ENCODE measurements at places on chromosomes 7 and 10.
A peak's percentile ranks its signal among the peaks of the same experiment; 100 is the strongest.

DNA sequence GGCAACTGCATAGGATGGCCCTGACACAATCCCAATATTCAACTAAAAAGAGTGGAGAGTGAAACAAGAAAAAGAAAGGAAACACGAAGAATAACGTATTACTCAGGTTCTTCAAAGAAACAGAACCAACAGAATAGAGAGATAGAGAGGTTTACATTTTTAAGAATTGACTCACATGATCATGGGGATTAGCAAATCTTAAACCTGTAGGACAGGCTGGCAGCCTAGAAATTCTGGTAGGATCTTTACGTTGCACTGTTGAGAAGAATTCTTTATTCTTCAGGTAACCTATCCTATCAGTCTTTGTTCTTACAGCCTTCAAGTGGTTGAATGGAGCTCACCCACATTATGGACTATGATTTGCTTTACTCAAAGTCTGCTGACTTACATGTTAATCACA, 103.9 kb downstream of the AASS start:
- no peak overlapping the region for H3K4me3 ChIP-seq
- no peaks in the 10 kb centered on the region for H3K27me3 ChIP-seq
- peaks cover 27% of the 10 kb centered on the region for H3K36me3 ChIP-seq
- H3K27ac ChIP-seq: no peak overlapping the region
- peaks cover 9% of the 10 kb centered on the region for H3K4me1 ChIP-seq
- DNase-seq: no peak

DNA sequence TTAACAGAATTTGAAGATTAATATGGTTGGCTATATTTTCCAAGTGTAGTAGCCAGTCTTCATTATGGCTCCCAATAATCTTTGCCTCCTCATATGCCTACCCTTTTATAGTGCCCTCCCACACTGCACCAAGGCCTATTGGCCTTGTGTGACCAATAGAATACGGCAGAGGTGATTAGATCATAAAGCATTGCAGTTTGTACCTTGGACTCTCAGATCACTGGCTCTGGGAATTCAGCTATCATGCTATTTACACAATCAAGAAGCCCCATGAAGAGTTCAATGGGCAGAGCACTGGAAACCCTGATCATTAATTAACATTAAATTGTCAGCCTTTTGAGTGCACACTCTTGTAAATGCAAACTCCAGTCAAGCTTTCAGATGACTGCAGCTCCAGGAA, 154.5 kb upstream of the MAGI2 start:
- H3K4me3 ChIP-seq: no peak overlapping the region
- H3K27me3 ChIP-seq: no peaks in the 10 kb centered on the region
- no peak overlapping the region for H3K27ac ChIP-seq

DNA sequence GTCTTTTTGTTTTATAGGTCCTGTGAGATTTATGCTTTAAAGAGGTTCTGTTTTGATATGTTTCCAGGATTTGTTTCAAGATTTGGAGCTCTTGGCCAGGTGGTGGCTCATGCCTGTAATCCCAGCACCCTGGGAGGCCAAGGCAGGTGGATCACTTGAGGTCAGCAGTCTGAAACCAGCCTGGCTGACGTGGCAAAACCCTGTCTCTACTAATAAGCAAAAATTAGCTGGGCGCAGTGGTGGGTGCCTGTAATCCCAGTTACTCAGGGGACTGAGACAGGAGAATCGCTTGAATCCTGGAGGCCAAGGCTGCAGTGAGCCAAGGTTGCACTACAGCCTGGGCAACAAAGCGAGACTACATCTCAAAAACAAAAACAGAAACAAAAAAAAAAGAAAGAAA, 8.3 kb upstream of the HYAL4 start:
- H3K4me3 ChIP-seq: no peak overlapping the region
- DNase-seq: no peak
- no peaks in the 10 kb centered on the region for H3K27me3 ChIP-seq
- H3K4me1 ChIP-seq: no peaks in the 10 kb centered on the region

- H3K4me1 ChIP-seq: peaks cover 7% of the 10 kb centered on the region
- no peaks in the 10 kb centered on the region for H3K27me3 ChIP-seq
- H3K4me3 ChIP-seq: no peak overlapping the region
- H3K27ac ChIP-seq: no peak overlapping the region
Observed at GRCh38 chr10:63503395-63503794, 17.8 kb upstream of the REEP3 start.

DNA sequence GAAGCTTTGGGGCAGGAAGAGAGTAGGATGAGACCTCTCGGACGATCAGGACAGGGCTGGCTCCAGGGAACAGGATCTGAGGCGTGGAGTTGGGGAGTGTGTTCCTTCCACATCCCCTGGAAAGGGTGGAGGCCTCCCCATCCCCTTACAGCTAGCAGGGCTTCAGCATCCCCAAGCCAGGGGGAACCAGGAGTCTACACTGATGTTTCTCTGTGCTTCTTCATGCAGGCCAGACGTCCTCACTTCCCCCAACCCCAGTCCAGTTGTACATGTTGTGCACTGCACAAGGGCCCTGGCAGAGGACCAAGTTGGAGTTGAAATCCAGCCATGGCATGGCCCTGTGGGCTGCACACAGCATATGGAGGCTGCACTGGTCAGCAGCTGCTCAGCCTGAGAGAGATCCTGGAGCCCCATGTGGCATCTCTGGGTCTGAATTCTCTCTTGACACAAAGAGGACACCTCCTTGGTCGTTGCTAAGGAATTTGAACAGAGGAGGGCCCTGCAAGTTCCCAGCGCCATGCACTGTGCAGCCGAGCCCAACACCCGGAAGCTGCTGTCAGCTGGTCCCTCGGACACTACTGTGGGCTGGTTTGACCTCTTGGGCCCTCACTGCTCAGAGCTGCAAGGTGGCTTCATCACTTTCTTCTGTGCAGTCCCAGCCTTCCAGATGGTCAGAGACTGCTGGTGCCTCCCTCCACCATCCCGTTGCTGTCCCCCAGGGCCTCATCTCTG, 181.1 kb downstream of the DNAJB6 start:
- no peaks in the 10 kb centered on the region for H3K36me3 ChIP-seq
- no peaks in the 10 kb centered on the region for H3K27me3 ChIP-seq
- H3K27ac ChIP-seq: no peak overlapping the region
- no peaks in the 10 kb centered on the region for H3K4me1 ChIP-seq
- no peak overlapping the region for H3K4me3 ChIP-seq

DNA sequence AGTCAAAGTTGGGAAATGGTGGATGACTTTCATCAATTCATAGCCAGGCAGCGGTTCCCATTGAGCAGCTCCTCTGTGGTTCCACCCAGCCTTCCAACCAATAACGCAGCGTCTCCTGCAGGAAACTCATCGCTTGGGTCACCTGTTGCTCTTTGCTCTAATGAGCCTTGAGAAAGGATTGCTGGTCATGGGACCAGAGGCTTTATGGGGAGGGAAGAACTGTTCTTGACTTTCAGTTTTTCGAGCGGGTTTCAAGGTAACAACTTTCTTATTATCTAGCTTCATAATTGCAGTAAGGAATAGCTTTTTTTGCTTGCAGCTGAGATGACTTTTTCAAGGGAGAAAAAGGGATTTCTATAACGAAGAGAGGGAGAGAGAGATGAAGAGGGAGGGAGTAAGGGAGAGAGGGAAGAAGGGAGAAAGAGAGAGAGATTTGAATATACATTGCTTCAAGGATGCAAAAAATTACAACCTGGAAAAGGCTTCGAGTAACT, 405 bp upstream of the ENTPD1 start:
- peak overlapping the region; percentile 73 for H3K27ac ChIP-seq

- H3K27ac ChIP-seq: no peak overlapping the region
- H3K36me3 ChIP-seq: no peaks in the 10 kb centered on the region
- DNase-seq: no peak
- no peak overlapping the region for H3K4me3 ChIP-seq
Observed at GRCh38 chr10:106705681-106706100, 458.8 kb downstream of the SORCS1 start.

- no peak overlapping the region for H3K27ac ChIP-seq
- H3K36me3 ChIP-seq: no peaks in the 10 kb centered on the region
- DNase-seq: no peak
- no peaks in the 10 kb centered on the region for H3K27me3 ChIP-seq
- H3K4me3 ChIP-seq: no peak overlapping the region
Observed at GRCh38 chr7:63008366-63008765, 990.3 kb upstream of the ZNF722 start.

DNA sequence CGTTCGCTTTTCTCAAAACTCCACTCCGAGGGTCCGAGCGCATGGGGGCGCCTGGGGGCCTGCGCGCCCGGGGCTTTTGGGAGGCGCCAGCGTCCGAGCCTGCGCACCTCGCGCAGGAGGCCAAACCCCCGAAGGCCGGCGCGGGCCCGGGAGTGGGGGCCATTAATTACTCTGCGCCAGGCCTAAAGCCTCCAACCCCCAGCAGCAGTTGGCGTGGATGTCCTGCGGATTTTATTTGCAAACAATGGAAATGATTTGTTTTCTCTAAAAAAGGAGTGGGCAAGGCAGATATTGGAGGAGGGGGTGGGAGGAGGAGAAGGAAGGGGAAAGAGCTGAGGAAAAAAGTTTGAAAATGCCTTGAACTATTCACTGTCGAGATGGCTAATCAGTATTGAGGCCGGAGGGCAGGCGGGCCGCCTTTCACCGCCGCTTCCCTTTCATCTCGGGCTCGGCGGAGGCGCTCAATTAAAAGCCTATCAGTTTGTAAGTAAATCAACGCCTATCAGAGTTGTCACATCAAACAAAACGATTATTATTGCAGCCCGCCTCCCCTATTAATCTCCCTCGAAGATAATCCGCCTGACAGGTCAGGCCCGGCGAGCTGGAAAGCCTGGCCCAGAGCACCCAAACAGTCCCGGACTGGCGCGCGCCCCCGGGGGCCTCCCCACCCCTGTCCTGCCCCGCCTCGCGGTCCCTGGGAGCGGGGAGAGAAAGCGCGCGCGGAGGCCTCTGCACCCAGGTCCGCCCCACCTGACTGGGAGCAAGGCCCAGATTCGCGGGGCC, 3.4 kb upstream of the ZNF503 start:
- no peak for DNase-seq
- H3K4me1 ChIP-seq: peaks cover 20% of the 10 kb centered on the region

DNA sequence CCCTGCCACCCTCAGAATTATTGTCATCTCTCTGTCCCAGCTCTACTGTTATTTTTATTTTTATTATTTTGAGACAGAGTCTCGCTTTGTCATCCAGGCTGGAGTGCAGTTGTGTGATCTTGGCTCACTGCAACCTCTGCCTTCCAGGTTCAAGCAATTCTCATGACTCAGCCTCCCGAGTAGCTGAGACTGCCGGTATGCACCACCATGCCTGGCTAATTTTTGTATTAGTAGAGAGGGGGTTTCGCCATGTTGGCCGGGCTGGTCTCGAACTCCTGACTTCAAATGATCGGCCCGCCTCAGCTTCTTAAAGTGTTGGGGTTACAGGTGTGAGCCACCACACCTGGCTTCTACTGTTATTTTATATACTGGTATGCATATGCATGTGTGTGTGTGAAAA, 11.0 kb downstream of the CALHM2 start:
- H3K27ac ChIP-seq: no peak overlapping the region
- H3K36me3 ChIP-seq: peaks cover 55% of the 10 kb centered on the region

- H3K27me3 ChIP-seq: no peaks in the 10 kb centered on the region
- no peak overlapping the region for H3K4me3 ChIP-seq
- H3K36me3 ChIP-seq: peaks cover 4% of the 10 kb centered on the region
- no peak for DNase-seq
Observed at GRCh38 chr10:60130130-60130579, 223.8 kb upstream of the CCDC6 start.

DNA sequence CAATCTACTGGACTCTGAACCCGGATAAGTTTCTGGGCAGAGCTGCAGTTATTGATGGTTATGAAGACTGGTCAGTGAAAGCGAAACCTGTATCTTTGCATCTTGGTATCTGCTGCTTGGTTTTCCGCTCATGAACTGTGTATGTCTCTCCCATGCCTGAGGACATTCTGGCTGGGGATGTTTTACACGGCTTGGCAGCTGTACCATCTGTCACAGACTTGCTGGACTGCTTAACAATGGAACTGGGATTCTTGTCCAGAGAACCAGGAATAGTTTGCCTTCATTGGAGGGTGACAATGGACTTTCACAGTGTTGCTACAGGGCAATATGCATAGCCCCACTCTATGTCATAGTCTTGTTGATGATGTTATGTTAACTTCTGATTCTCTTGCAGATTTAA, 119.9 kb upstream of the TMEM106B start:
- H3K36me3 ChIP-seq: no peaks in the 10 kb centered on the region
- H3K4me1 ChIP-seq: no peaks in the 10 kb centered on the region
- no peak overlapping the region for H3K4me3 ChIP-seq
- no peaks in the 10 kb centered on the region for H3K27me3 ChIP-seq

DNA sequence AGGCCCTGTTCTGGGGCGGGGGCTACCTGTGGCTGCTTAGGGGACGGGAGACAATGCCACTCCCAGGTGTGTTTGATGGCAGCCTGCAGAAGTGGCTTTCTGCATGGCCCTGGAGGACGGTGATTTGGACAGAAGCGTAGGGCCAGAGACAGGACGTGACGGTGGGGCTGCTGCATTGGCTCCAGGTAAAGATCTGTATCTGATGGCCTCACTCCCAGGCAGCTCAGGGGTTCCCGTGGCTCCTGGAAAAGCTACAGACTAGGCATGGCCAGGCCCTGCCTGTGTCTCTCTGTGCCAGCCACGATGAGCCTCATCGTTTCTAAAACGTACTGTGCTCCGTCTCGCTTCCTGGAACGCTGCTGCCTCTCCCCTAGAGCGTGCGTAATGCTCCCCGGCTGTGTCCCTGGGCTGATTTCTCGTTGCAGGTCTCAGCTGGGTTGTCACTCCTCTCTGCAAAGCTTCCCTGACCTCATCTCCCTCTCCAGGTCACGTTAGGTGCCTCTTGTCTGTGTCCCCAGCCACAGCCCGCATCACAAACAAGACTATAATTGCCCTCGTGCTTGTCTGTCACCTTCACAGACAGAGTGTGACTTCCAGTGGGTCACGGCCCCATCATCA, 12.6 kb downstream of the GTF2IRD1 start:
- H3K4me1 ChIP-seq: peaks cover 29% of the 10 kb centered on the region
- no peak for DNase-seq
- H3K36me3 ChIP-seq: no peaks in the 10 kb centered on the region
- H3K4me3 ChIP-seq: no peak overlapping the region
- H3K27ac ChIP-seq: peak overlapping the region; percentile 86

DNA sequence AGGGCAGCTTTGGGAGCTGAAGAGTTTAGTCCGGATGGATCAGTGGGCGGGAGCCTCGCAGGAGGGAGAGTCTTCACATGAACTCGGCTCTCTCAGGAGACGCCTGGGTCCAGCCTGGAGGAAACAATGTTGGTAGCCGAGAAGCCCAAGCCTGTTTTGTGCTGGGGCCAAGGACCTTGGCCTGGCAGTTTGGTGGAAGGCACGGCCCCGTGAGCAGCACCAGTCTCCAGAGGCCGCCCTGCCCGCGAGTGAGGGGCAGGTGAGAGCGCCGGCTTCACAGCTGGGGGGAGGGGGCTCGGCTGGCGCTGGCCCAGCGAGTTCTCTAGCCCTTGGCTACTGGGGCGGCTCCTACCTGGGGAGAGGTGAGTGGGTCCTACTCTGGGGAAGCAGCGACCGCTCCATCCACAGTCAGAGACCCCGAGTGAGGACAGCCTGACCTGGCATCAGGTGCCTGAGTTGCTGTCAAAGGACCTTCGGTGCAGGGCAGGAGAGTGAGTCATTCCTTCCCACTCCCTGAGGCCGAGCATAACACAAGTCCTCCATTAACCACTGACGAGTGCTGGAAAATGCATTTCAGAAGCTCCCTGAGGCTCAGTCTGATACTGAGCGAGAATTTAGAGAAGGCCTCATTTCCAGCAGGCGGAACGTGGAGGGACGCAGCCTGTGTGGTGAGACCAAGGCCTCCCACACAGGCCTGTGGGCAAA, 89.3 kb upstream of the DIP2C start:
- no peak overlapping the region for H3K4me3 ChIP-seq
- no peak overlapping the region for H3K27ac ChIP-seq
- no peaks in the 10 kb centered on the region for H3K4me1 ChIP-seq
- H3K27me3 ChIP-seq: no peaks in the 10 kb centered on the region
- H3K36me3 ChIP-seq: no peaks in the 10 kb centered on the region
- no peak for DNase-seq
